ENCODE measurements at places on chromosomes 12 and 14.
A peak's percentile ranks its signal among the peaks of the same experiment; 100 is the strongest.

DNA sequence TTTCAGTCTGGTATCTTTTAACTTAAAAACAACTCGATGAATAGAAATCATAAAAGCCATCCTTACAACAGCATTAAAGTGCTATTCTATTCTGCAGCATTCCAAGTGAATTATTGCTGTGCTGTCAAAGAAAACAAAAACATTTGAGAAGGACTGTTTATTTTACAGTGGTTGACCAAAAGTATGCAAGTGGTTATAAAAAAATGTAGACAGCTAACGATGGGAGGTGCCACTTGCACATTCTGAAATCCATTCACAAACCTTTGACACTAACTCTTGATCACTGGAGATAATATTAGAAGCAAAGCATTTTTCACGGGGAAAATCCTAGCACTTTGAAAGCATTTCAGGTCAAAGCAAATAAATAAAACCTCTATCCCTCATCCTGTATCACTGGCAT lies 55.6 kb downstream of the HMGA2 start:
- no peaks in the 10 kb centered on the region for H3K36me3 ChIP-seq
- no peak overlapping the region for H3K4me3 ChIP-seq
- H3K27ac ChIP-seq, result no peak overlapping the region
- H3K4me1 ChIP-seq, result no peaks in the 10 kb centered on the region
- no peaks in the 10 kb centered on the region for H3K27me3 ChIP-seq

DNA sequence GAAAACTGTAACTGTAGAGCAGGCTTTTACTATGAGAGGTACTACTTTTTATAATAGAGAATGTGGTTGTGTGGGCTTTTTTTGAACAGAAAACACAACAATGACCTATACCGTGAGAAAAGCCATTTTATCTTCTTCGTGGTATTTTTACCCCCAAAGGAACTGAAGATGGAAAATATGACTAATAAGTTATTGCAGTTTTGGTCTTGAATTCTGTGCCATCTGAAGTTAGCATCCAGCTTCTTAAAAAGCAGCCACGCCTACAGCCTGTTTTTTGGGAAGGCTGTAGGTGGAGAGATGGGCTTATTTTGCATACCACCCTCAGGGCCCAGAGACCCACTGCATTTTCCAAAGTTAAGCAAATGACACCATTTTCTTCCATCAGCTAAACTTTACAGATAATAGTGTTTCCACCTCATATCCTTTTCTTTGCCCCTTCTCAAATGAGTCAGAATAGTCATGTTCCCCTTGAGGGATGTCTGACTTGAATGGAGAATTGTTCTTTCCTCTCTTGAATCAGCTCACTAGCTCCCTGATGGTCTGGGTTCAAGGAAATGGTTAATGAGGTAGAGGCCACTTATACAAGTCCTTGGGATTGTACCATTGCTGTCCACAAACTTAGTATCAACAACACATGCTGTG lies 53.0 kb downstream of the TBC1D30 start:
- no peaks in the 10 kb centered on the region for H3K36me3 ChIP-seq
- no peak overlapping the region for H3K27ac ChIP-seq
- no peaks in the 10 kb centered on the region for H3K4me1 ChIP-seq
- H3K4me3 ChIP-seq, result no peak overlapping the region

GRCh38 chr14:95191445-95192199 lies 34.3 kb upstream of the DICER1 start:
- H3K27ac ChIP-seq, result no peak overlapping the region
- DNase-seq, result no peak
- H3K36me3 ChIP-seq, result peaks cover 38% of the 10 kb centered on the region
- no peaks in the 10 kb centered on the region for H3K27me3 ChIP-seq

DNA sequence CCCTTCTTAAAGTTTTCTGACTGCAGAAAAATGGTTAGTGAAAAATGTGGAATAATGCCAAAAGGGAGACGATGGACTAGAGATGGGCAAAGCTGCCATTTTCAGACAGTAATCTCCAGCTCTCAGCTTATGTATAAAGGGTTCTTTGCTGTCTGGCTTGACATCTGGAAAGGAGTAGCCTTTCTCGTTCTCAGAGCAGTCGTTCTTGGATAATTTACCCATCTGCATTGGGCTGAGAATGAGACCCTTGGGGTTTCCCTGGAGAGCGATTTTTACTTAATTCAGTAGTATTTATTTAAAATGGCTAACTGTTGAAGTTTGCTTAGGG lies 1.2 kb downstream of the NUDT4 start:
- peak overlapping the region; percentile 80 for H3K4me3 ChIP-seq
- peak; percentile 43 for DNase-seq

DNA sequence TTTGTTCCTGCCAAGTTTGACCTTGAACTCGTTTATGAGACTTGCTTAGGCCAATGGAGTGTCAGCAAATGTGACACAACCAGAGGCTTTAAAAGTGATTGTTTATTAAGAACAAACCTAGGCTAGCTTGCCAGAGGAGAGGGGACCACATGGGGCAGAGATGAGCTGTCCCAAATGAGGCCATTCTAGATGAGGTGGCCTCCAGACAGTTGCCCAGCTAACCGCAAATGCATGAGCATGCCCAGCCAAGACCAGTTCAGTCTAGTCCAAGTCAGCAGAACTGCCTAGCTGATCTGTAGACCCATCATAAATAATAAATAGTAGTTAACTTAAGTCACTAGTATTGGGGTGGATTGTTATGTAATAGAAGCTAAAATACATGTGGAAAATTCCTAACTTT lies 172.8 kb upstream of the DYRK2 start:
- no peaks in the 10 kb centered on the region for H3K27me3 ChIP-seq
- H3K4me1 ChIP-seq, result no peaks in the 10 kb centered on the region
- no peak for DNase-seq
- H3K27ac ChIP-seq, result no peak overlapping the region
- no peak overlapping the region for H3K4me3 ChIP-seq
- H3K36me3 ChIP-seq, result no peaks in the 10 kb centered on the region

Data from Karpas-422 (cell line).